ENCODE measurements at places on chromosomes 3 and 15.

- DNase-seq, result no peak
These were observed 7.2 kb downstream of the ACAN start for GRCh38 chr15:88810446-88810845.

DNA sequence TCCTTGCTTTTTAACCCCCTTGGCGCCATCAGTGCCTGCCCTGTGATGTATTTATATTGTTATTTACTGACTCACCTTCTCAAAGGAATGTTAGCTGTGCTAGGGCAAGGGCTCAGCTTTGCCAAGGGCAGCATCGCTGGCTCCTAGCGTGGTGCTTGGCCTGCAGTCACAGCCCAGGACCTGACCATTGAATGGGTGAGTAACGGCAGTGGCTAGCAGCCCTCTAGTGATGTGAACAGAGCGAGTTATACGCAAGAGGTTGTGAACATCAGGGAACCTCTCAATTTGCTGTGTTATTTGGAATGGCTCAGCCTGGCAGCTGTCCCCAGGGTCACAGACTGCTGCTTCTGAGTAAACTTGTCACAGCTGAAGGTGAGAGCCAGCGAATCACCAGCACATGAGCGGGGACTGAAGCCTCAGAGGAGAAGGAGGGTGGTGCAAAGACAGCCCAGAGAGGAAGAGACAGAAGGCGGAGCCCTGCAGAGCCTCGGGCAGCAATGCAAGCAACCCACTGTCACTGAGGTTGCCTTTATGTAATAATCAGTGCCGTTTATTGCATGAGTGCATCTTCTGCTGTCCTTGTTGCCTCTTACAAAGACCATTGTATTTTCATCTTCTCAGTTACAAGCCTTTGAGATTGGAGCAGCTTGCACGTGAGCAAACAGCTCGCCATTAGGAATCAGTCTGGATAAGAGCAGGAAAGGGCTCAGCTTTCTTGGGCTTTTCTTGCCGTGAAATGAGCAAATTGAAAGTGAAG, 158.3 kb downstream of the SLCO3A1 start:
- DNase-seq, result no peak

GRCh38 chr3:96169111-96169766, 645.2 kb upstream of the EPHA6 start:
- no peak for DNase-seq

- DNase-seq, result peak; percentile 88
These were observed 18.6 kb downstream of the RNU5B-1 start for GRCh38 chr15:65323071-65323511.

GRCh38 chr3:197253238-197253947, 45.0 kb downstream of the DLG1 start:
- DNase-seq, result no peak

DNA sequence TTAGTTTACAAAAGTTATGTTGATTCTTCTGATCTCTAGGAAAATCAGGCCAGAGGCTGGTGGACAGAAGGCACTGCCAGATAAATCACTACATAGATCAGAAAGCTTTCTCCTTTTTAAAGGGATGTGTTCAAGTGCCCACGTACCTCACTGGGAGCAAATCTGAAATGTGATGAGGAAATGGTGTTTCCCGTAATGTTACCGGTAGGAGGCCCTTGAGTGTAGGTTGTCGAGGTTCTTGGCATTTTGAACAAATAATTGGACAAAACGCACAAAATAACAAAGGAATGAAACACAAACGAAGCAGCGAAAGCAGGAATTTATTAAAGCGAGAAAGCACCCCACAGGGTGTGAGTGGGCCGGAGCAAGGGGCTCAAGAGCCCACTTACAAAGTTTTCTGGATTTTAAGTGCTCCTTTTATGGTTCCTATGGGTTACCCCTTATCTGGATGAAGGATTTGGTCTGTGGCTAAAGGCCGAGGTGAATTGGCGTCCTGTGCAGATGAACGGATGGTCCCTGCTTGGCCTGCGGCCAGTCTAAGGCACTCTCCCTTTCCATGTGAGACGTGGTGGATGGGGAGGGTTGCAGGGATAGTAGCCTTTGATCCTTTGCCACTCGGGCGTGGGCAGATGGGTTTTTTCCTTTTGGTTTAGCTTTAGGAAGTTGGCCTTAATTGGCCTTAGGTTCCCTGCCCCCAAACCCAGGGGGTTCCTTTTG, 1.0 kb downstream of the SNX1 start:
- DNase-seq, result peak; percentile 28
